ENCODE measurements at places on chromosomes 16 and 17. TPM values are rescaled to one million over a fixed set of nuclear protein-coding genes. Genes with fewer than 3 reads are reported as not detected.
A peak's percentile ranks its signal among the peaks of the same experiment; 100 is the strongest.

Gene KRT31
- not detected for total RNA-seq

Gene GINS2
- total RNA-seq = 73.6 TPM

- no peak for DNase-seq
Measured at GRCh38 chr17:59634632-59635541, 15.2 kb downstream of the CLTC start.

GRCh38 chr17:82940226-82941020, 100.6 kb upstream of the ZNF750 start:
- DNase-seq = no peak

DNA sequence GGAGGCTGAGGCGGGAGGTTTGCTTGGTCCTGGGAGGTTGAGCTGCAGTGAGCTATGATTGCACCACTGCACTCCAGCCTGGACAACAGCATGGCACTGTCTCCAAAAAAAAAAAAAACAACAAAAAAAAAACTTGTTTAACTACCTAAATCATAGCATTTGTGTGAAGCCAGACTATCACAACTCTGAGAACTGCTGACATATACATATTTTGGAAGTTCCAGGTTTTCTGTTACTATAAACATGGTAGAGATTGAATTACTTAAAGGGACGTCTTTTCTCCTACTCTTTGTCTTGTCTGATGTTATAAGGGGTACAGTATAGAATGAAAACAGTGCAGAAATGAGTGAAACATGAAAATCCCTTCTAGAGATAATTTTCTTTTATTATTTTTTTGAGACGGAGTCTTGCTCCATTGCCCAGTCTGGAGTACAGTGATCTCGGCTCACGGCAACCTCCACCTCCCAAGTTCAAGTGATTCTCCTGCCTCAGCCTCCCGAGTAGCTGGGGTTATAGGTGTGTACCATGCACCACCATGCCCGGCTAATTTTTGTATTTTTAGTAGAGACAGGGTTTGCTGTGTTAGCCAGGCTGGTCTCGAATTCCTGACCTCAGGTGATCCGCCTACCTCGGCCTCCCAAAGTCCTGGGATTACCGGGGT, 18.4 kb downstream of the ABCC1 start:
- no peak for DNase-seq

Gene TEFM
- total RNA-seq = 12.1 TPM

Gene ANKRD40CL
- not detected for total RNA-seq

GRCh38 chr17:7445619-7445968, 733 bp downstream of the CHRNB1 start:
- peak; percentile 32 for DNase-seq

DNA sequence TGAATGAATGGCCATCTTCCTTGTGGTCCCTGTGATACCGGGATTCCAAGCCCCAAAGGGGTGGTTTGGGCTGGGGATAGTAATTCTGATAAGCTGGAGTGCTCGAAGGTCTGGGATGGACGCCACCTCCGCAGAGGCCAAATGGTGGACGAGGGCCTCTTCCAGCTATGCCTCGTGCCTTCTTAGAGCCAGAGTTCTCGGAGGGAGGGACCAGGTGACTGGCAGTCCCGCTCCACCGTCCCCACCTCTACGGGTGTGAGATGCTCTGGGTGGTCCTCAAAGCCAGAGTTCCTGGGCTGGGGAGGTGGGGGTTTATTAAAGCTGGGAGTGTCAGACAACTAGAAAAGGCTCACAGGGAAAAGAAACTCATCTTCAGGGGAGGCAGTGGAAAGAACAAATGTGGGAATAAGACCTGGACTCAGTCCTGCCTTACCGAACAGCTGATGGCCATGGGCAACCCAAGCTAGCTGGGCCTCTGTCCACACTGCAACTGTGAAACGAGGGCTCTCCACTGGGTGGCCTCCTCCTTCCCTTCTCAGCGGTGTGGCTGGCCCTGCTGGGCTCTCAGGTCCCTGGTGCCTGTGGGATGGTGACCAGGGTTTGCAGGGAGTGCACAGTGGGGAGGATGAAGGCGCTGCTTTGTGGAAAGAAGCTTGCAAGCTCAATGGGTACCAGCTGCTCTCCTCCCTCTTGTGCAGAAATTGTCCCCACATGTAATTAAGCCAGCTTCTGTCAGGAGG, 75.2 kb downstream of the N4BP1 start:
- no peak for DNase-seq

GRCh38 chr16:47734081-47734857, 273.1 kb downstream of the PHKB start:
- no peak for DNase-seq

DNA sequence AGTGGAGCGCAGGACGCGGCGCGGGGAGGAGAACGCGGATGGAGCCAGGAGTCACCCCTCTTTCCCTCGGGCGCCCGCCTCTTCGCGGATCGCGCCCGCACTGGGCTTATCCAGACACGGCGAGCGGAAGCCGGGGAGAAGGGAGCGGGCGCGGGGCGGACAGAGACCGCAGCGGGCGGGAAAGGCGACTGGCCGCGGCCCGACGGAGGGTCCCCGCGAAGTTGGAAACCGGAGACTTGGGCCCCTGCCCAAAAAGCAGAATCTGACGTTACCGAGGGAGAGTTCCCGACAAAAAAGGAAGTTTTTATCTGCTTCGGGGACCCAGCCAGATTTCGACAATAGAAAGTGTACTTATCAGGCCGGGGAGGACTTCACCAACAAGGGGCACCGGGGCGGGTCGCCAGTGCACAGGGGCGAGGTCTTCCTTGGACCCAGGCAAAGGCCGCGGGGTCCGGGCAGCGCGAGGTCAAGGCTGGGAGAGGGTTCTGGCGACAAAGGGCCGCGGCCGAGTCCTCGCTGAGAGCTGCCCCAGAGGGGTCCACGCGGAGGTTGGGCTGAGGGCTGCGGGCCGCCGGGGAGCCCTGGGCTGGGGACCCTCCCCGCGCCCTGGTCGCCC, 519 bp downstream of the ST6GALNAC2 start:
- no peak for DNase-seq

- DNase-seq = no peak
Measured at GRCh38 chr17:80030730-80031410, 4.8 kb downstream of the TBC1D16 start.

DNA sequence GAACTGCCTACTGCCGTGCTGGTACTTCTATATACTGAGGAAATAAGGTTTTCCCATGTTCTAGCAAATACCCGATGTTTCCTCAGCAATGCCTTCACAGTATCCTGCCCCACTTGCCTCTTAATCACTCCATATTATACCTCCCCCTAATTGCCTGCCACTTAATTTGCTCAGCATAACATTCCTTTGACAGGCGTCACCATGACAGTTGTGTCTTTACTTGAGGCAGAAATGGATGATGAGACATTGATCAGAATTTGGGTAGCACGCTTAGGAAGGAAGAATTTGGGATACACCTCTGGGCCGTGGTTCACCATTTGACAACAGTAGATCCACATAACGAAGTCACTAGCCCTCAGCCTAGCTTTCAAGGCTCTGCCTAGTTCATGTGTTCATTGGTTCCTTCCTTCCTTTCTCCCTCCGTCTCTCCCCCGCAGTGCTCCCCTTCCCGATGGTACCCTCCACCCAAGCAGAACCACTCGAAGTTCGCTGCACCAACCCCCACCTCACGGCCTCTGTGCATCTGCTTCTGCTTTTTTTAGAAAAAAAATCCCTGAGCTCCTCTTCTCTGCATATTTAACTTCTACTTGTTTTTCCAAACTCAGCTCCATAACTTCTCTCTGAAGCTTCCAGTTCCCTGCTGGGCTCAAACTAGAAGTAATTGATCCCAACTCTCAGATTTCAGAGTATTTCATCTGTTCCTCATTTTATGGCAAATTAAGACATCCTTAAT, 19.4 kb downstream of the IQCK start:
- DNase-seq = no peak

GRCh38 chr17:38562903-38563302, 42.8 kb downstream of the SRCIN1 start:
- no peak for DNase-seq

DNA sequence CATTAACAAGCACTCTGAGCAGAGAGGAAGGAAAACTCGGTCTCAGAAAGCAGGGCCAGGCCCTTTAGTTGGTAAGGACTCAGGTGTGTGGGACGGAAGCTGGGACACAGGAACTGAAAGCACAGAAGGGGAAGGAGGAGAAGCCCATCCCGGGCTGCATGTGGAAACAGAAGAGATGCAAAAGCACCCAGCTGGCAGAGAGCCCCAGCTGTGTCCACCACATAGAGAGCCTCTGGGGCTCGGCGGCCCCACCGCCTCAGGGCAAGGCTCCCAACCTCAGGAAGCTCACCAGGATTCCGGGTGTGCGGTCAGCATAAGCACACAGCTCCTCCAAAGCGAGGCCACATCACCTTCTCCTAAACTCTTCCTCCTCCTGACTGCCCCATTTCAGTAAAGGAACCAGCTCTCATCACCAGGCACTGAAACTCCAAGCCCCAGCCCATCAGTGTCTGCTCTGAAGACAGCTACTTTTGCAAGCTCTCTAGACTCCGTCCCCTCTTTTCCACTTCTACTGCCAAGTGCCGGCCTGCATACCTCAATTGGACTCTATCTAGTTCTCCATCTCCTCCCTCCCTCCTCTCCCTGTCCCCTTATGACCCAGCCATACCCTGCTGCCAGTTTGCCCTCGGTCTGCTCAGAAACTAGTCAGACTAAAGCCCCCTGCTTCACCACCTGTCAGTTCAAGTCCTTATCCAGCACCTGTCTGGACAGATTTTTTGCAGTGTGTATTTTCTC, 6.0 kb downstream of the ST3GAL2 start:
- no peak for DNase-seq

DNA sequence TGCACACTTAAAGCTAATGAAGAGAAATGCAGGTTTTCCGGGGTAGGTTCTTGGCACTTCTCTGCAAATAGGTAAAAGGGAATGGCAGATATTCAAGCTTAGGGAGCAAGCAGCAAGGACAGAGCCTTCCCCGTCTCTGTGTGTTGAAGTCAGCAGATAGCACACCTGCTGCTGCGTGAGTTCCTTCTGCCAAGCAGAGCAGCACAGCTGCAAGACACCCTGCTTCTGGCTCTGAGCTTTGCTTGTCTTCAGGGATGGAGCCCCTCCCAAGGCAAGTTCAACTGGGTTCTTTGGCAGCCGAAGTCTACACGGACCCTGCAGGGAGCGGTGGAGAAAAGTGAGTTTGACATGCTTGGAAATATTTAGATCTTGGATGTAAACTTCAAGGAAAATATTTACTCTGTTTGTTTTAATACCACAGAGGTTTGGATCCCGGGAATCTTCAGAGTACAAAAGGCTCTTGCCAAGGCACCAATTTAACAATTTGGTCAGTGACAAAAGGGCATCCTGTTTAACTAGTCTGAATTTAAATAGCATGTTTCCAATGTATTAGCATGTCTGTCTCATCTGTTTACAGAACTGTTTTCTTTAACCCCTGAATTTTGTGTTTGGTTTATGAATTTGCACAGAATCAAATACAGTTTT, 113.4 kb upstream of the KCNJ16 start:
- DNase-seq = no peak

DNA sequence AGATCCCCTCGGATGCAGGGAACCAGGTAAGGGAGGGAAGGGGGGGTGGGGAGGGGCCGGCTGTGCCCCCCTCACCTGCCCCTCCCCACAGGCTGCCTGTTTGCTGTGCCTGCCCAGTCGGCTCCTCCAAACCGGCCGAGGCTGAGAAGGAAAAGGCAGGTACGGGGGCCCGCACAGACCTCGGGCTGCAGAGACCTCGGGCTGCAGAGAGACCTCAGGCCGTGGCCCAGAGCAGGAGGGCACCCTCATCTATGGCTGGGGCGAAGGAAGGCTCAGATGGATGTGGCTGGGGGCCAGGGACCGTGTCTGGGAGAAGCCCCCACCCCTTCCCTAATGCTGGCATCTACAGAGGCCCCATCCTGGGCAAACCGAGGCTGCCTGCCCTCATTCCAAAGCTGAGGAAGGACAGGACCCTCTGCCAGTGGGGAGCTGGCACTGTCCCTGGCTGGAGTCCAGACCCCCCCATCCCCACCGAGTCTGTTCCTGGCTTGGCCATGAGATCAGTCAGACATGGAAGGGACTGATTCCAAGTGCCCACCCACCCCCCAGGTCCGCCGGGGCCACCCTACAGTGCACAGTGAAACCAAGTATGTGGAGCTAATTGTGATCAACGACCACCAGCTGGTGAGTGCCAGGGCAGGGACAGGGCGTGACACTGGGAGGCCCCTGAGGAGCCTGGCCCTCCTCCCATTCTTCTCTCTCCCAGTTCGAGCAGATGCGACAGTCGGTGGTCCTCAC, 13.7 kb downstream of the ADAM11 start:
- no peak for DNase-seq

DNA sequence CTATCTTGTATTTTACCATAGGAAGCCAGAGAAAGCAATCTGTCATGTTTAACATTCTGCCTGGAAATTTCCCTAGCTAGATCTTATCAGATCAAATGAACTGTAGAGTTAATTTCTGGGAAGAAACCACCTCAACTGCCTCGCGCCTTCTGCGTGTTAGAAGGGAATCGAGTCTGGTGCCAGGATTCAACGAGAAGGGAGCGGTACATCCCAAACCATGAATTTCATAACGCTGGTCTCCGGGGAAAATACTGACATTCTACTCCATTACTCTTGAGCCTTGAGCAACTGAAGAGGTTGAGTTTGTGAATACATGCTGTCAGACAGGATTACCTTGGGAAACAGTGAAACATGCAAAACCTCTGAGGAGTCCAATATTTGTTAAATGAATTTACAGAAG, 35.2 kb downstream of the MPHOSPH6 start:
- no peak for DNase-seq

Gene EPOP
- total RNA-seq = 27.5 TPM

DNA sequence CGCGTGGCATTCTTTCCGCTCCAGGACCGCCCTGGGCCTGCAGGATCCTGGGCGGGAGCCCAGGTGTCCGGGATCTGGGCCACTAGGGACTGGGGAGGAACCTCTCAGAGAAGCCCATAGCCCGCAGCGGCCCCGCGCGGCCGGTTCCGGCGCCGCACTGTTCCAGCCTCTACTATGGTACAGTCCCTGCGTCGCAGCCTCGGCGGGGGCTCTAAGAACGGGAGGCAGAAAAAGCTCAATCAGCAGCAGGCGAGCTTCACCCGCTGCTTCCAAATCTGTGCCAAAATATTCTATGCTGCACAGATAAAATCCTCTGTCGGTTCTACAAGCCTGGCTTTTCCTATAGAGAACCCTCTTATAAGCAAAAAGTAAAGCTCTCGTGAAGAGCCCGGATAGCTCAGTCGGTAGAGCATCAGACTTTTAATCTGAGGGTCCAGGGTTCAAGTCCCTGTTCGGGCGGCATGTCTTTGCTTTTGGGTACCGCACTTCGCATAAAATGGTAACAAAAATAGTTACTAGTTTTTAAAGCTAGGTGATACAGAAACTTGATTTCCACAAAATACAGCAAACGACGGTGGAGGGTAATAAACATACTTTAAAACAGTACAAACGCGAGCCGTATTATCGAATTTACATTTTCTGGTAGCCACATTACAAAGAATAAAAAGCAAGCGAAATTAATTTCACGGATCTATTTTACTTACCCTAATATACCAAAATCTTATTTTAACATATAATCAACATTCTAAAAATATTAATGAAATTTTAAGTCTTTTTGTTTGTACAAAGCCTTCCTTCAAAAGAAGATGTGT, 661 bp upstream of the ALOXE3 start:
- peak; percentile 89 for DNase-seq

DNA sequence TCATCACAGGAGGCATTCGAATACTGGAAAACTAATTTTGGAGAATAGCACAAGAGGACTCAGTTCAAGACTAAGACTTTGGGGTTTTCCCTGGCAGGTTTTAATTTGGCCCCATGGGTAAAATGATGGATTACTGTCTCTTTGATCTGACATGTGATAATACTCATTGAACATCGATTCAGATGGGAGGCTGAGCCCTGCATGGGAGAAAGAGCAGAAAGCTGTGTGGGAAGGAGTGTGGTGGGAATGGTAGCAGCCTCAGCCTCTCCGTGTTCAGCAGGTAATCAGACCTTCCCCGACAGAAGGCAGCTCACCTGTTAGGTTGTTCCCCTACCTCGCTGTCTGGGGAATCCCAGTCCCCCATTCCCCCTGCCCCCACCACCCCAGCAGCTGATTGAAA, 124.7 kb upstream of the TNRC6C start:
- DNase-seq = no peak

Gene ITGB3
- 0.10 TPM for total RNA-seq

Data from activated naive CD4-positive, alpha-beta T cell treated with anti-CD3 and anti-CD28 coated beads, Interleukin-2, amount 50 U/mL, for 72 hours (primary cell).